ENCODE measurements at places on chromosomes 3 and 15.

- DNase-seq: no peak
Measured at GRCh38 chr3:43894176-43895049, 203.7 kb downstream of the ABHD5 start.

- no peak for DNase-seq
Measured at GRCh38 chr3:150020527-150020926, 49.8 kb upstream of the PFN2 start.

- DNase-seq: no peak
Measured at GRCh38 chr15:54481819-54482218, 503.6 kb downstream of the UNC13C start.

GRCh38 chr3:81375921-81376320 lies 385.5 kb downstream of the GBE1 start:
- DNase-seq: no peak

- no peak for DNase-seq
Measured at GRCh38 chr3:126127904-126128303, 44.0 kb upstream of the SLC41A3 start.
